Camera-type eye (tissue), 1 donor: ENCODE measurements at places on chromosomes 4 and X. TPM values are rescaled to one million over a fixed set of nuclear protein-coding genes. Genes with fewer than 3 reads are reported as not detected.

SYN1 gene
- total RNA-seq, result 5.7 TPM

F8A2 gene
- total RNA-seq, result not detected

RNF150 gene
- total RNA-seq, result 47.7 TPM

RADX gene
- 7.9 TPM for total RNA-seq

ARHGAP24 gene
- total RNA-seq, result 52.7 TPM

VCX3A gene
- not detected for total RNA-seq

CTAG2 gene
- total RNA-seq, result not detected

NPFFR2 gene
- 3.2 TPM for total RNA-seq

LINC00632 gene
- 131 TPM for total RNA-seq

HS3ST1 gene
- 2.3 TPM for total RNA-seq

NHS gene
- total RNA-seq, result 17.2 TPM

CUL4B gene
- total RNA-seq, result 78.0 TPM

RHOXF2B gene
- not detected for total RNA-seq

PCDH7 gene
- total RNA-seq, result 84.9 TPM

MTNR1A gene
- 1.6 TPM for total RNA-seq

CFP gene
- 5.2 TPM for total RNA-seq

ZNF630 gene
- 12.4 TPM for total RNA-seq

KCND1 gene
- 3.6 TPM for total RNA-seq

CMC4 gene
- total RNA-seq, result 11.6 TPM

GRIA2 gene
- total RNA-seq, result 46.6 TPM

PAGE4 gene
- total RNA-seq, result not detected

LDB2 gene
- total RNA-seq, result 108 TPM

F11 gene
- total RNA-seq, result 0.44 TPM

TMEM255A gene
- 3.4 TPM for total RNA-seq

PASD1 gene
- not detected for total RNA-seq

PRDM5 gene
- total RNA-seq, result 57.6 TPM

PDGFC gene
- 29.5 TPM for total RNA-seq

GPC3 gene
- total RNA-seq, result 64.9 TPM

BEND4 gene
- total RNA-seq, result 5.5 TPM

RPGR gene
- 34.3 TPM for total RNA-seq

CSAG1 gene
- not detected for total RNA-seq

STIM2 gene
- total RNA-seq, result 25.0 TPM

MEPE gene
- total RNA-seq, result not detected

MGARP gene
- 98.1 TPM for total RNA-seq

GUCY1A1 gene
- 76.6 TPM for total RNA-seq

GAR1 gene
- 13.9 TPM for total RNA-seq

GPR34 gene
- 4.3 TPM for total RNA-seq
